Left ventricle myocardium superior (tissue), 1 donor: ENCODE measurements at places on chromosomes 5 and 9.

DNA sequence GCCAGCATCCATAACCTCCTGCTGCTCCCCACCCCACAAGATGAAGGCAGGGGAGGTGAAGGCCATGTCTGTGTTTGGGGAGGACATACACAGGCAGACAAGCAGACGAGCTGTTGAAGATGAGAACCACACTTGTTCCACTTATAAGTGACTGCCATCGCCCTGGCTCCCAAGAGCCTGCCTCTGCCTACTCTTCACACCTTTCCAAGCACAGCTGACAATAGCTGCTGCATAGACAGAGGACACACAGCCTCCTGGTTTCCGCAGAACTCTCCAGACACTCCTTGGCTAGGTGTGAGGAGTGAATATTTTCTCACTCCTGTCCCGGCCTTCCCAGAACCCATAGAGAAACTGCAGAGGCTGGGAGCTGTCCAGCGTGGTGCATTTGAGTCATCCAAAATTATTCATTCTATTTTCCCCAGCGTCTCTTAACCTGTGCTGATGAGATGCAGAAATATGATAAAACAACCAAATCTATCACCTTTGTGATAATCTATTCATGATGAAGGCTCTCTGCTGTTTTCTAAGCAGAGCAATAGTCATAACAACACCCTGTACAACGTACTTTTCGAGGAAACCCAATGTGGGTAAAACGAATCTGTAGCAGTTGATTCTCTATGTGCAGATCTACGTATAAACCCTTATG, 24.7 kb downstream of the KLF9 start:
- DNase-seq, result no peak

GRCh38 chr9:116855881-116856662, 169.0 kb downstream of the TRIM32 start:
- DNase-seq, result no peak

DNA sequence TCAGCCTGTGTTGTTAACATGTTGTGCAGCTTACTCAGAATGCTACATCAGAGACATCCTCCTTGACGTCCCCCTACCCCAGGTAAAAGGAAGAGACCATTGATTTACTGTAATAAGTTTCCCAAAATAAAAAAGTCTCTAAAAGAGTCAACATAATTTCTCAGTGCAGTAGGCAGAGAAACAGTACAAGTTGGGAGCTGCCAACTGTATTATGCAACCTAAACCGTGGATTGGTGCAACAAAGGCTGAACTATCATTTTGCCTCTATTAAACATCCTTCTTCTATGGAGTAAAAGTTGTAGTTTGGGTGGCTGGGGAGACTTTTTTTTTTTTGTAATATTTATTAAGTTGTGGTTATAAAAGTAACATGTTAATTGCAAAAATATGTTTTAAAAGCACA, 208.0 kb downstream of the NR3C1 start:
- no peak for DNase-seq

DNA sequence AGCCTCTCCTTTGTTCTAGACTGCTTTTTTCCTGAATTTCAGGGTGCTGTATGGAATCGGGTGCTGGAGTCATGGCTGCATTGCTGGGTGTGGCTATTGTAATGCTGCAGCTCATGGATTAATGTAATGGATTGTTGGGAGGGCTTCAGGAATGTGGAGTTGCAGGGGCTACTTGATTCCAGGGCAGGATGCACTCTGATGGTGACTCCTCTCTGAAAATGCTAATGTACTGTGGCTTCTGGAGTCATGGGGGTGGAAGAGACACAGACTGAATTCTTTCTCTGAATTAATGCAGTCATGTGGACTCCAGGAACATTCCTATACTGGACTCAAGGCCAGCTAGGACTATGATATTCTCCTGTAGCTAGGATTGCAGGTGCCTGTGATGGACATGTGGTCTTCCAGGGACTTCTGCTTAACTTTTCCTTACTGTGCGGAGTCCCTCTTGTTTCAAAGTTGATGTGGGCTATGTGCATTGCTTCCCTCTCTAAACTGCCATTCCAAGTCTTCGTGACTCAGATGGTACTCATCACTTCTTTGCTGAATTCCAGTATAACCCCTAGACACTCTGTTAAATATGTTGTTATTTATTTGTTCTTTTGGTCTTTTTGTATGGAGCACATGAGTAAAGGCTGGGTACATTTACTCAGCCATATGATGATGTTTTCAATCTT, 396.2 kb downstream of the KCTD16 start:
- no peak for DNase-seq

DNA sequence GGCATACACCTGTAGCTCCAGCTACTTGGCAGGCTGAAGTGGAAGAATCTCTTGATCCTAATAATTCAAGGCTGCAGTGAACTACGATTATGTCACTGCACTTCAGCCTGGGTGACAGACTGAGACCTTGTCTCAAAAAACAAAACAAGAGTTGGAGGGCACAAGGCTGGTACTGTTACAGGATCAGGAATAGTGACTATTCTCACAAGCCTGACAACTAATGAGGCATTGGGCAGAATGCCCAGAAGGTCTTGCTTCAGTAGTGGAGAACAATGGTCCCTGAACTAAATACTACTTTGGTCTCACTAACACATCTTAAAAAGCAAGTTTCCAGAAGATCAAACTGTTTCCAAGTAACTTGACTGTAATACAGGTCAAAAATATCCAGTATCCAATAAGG, 182.9 kb upstream of the RFX3 start:
- no peak for DNase-seq

- DNase-seq, result no peak
Observed at GRCh38 chr9:105103776-105104175, 140.7 kb upstream of the SLC44A1 start.
